NCI-H345 (cell line): ENCODE measurements at places on chromosomes 7 and 10.

GRCh38 chr7:73758581-73759138 lies 11.4 kb downstream of the CLDN3 start:
- no peak for DNase-seq

GRCh38 chr10:10460451-10460850 lies 557.2 kb upstream of the CELF2 start:
- no peak for DNase-seq

GRCh38 chr10:31768467-31768866 lies 160.2 kb downstream of the ARHGAP12 start:
- DNase-seq, result no peak

DNA sequence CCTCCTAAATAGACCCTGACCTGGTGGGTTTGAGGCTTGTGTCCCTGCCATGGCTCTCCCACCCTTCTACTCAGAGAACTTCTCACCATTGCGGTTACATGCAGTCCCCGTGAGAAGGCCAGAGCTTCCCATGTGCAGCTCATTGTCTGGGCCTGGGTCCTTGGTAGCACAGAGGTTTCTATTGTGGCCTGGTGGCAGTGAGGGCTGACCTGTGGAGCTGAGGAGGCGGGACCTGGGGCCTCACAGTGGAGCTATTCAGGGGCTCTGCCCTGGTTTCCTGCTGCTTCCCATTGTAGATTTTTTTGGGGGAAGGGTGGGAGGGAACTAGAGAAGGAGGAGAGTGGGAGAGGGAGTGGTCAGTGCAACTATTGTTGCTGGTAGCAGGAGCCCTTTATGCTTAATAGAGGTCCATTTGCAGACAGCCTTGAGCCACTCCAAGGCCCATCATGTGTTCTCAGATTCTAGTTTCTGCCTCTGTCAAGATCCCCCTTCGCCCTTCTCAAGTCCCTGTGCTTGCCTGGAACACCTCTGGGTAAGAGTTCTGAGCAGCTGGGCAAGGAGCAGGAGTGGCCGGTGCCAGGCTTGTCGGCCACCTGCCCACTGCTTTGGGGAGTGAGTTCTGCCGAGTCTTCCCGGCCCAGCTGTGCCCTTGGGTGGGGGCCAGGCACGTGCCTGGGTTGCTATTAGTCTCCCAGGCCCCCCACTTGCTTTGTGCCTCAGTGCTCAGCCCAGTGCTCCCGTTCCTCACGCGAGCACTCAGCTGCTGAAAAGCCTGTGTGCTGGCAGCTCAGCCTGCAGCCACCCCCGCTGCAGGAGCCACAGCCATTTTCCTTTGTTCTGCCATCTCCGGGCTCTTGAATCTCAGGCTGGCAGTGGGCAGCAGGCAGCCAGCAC lies 10.7 kb downstream of the TSPAN14 start:
- DNase-seq, result peak; percentile 62

GRCh38 chr7:49638166-49638565 lies 135.3 kb upstream of the VWC2 start:
- no peak for DNase-seq

DNA sequence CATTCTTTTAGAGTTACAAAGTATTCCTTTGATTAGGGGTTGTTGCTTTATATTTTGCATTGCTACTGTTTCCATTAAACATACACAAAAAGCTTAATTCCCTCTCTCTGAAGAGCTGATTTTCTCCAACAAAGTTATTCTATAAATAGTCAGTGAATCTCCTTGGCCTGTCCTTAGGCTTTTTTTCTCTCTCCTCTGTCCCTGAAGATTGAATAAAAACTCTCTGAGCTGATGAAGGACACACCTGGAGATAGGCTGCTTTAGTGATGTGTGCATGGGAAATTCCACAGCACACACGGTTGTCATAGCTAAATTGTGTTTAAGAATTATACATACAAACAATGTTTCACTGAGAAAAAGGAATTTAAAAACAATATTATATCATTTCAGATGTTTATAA lies 90.5 kb upstream of the TMEM106B start:
- DNase-seq, result no peak

- no peak for DNase-seq
These were observed 7.3 kb downstream of the PITX3 start for GRCh38 chr10:102233997-102234396.

DNA sequence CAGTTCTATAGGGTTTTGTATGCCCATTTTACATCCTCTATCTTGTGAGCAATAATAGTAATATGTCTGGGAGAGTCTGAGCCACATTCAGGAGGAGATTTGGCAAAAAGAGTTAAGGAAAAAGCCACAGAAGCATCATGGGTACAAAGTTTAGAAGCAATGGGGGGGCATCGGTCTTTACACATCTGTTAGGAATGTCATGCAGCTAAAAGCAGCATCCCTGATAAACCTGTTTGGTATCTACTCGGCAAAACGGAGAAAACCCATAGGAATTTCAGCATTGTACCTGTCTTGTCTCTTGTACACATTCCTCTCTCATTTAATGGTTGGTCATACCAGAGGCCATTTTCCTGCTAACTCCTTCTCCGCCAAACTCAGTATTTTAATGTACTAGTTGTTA lies 12.5 kb upstream of the HERPUD2 start:
- no peak for DNase-seq

DNA sequence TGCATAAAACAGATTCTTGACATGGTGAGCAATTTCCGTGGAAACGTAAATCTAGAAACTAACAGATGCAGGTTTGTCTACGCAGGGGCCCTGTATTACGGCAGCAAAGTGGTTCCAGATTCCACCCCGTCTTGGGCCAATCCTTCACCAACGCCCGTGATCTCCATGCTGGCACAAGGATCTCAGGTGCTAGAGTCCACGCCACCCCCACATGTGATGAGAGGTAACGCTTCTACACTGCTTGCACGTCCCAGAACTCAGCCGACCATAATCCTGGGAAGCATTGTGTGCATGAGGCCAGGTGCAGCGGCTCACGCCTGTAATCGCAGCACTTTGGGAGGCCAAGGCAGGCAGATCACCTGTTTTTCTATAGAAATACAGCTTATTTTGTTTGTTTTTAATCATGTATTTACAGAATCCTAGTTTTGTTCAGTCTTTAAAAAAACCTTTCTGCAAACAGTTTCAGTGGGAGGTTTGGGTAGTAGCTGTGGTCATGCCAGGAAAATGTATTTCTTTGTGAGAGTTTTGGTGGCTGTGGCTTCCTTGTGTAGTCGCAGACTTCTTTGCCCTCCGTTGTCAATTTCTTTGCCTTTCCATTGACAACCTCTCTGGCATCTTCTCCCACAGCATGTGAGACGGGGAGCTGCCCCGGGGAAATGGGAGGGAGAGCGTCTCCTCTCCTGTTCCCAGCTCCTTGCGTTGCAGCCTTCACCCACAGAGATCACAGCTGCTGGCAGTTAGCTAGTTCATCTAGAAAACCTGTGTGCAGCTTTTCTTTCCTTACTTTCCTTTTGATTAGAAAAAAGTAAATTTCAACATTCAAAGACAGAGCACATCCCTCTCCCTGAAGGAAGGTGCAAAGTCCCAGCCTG lies 35.7 kb downstream of the ITIH2 start:
- no peak for DNase-seq

DNA sequence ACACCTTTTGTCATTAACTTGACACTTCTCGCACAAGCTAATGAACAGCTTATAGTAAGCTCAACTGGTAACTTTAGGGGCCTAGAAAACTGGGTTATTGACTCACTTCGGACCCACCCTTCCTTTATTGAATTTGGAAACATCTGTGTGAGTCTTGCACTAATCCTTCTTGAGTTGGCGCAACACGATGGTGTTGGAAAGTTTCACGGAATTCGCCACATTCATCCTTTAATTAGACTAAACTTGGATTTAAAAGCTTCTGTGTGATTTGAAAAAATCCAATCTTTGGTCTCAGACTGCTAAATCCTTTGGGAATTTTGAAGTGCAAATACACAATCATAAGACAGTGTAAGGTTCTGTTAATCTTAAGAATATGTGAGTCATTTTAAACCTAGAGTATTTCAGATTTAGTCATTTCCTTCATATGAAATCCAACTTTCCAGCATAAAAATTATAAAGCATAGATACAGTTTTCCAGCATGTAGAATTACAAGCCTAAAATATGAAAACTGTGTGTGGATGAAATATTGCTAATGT lies 15.1 kb downstream of the FZD8 start:
- DNase-seq, result no peak

DNA sequence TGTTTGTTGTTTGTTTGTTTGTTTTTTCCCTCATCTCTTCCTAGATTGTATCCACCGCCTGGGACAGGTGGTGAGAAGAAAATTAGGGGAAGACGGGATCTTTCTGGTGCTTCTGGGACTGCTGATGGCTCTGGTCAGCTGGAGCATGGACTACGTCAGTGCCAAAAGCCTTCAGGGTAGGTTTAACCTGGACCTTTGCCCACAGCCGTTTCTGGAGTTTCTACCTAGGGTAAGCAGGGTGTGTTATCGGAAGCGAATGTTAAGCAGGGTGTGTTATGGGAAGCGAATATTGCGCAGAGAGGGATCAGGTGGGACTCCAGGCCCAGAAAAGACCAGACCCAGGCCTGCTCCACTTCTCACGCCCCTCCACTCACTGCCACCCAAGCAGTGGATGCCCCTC lies 4.7 kb downstream of the CLCN1 start:
- no peak for DNase-seq

- DNase-seq, result no peak
These were observed 7.1 kb downstream of the MMRN2 start for GRCh38 chr10:86950349-86950748.

DNA sequence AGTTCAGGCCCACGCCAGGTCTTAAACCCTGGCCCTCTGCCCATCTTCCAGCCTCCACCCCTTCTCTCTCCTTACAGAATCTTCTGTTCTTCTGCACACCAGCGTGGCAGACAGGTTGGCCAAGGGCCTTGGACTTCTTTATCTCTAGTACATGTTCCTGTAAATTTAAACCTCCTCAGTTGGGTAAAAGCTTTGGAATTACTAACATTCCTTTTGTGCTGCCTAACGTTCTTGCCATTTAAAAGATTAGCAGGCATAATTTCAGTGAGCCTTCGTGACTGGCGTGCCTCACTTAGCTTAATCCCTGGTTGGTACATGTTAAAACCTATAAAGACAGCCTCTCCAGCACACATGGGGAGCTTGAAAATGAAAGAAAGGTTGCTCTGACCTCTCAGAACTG lies 192.2 kb downstream of the CUX1 start:
- no peak for DNase-seq

DNA sequence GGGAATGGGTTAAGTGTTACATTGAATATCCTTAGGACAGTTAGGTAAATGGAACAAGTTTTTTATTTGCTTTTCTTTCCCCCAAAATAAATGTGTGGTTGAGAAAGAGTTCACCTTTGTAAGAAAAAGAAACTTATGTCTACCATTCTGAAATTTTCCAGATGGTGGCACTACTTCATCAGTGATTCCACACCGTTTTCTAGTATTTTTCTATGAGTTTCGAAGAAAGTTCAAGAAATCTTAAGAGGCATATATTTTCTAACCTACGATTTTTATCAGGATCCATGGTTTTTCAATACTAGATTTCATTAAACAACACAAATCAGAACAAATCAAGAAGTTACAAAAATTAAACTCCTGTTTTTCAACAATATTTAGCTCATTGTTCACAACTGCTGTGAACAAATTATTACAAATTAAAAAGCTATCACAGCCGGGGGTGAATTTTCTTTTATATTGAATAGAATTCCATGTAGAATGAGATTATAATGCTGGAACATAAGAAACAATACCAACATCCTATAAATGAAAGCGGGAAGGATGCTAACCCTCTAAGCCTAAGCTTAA lies 163.1 kb upstream of the NPVF start:
- peak; percentile 10 for DNase-seq

- DNase-seq, result no peak
These were observed 308.3 kb downstream of the PARD3 start for GRCh38 chr10:34506786-34507185.

DNA sequence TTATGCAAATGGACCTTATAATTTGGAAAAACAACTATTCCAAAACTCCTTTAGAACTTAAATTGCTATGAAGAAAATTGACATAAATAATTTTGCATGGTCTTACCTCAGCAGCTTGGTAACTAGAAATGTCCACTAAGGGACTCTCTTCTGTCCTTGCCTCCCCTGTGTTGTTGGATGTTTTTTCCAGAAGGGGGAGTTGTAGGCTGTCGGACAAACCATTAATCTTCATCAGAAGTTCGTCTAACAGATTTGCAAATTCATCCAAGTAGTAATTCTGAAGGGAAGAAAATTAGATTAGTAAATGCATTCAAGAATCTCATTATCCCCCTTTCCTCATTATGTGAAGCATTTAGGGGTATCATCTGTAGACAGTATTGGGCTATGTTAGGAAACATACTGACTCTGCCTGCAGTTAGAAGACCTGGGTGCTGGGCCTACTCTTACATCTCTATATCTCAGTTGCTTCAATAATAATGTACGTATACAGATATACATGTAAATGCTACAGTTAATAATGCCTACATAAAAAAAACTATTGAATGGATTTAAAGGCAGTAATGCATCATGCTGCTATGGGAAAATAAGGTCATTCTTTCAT lies 155.6 kb downstream of the PKD1L1 start:
- no peak for DNase-seq

DNA sequence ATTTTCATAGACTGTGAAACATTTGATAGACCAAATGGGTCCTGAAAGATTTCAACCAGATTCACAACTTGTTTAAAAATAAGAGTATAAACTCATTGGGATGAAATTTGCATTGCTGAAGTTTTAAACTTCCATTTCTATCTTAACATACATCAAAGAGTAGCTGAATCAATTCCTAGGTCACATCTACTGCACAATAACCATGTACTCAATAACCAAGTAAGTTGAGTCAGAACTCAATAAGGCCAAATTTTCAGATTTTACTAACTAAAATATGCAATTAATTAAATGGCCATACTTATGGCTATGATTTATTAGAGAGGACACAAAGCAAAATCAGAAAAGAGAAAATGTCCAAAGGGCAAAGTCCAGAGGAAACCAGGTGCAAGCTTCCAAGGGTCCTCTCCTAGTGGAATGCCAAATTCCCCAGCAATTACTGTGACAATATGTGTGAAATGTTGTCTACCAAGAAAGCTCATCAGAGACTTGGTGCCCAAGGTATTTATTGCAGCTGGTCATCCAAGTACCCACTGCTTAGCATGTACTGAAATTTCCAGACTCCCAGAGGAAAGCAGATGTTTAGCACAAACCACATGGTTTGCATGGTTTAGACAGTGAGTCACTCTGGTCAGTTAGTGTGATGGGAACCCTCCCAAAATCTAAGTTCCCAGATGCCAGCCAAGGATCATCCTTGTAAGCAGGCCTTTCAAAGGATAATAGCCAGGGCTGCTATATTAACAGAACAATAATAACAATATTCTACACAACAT lies 238.9 kb downstream of the IPMK start:
- DNase-seq, result no peak

GRCh38 chr10:72080042-72080975 lies 8.0 kb downstream of the SPOCK2 start:
- no peak for DNase-seq

DNA sequence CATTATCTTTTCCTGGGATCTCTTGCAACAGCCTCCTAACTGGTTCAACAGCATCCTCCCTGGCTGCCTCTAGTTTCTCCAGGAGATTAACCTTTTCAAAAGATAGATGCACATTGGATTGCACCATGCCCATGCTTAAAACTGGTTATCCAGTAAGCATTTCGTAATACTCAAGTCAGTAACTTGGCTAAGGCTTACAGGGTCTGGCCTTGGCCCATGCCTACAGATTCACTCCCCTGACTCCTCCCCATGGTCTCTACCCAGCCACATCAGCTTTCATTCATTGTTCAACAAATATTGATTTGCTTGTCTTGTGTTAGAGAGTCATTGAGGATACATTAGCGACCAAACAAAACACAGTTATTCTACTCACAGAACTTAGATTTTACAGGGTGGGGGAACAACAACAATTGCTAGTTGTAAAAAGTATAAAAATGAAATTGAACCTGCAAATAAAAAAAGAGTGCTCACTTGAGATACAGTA lies 1.8 kb upstream of the KIF20B start:
- no peak for DNase-seq
